ENCODE measurements at places on chromosomes 3 and 15.

DNA sequence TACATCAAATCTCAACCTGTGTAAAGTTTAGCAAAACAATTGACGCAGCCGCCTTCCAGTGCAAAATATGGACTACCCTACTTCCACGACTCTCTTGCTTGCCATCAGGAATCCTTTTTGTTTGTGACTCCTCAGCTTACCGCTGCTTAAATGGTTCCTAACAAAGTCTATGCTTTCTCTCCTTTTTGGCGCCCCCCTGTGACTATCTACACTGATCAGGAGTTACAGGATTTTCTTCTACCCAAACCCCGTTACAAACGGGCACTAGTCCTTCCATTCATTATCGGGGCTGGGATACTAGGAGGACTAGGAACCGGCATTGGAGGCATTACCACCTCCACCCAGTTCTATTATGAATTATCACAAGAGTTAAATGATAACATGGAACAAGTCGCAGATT, 184.0 kb downstream of the IGSF11 start:
- DNase-seq: no peak

DNA sequence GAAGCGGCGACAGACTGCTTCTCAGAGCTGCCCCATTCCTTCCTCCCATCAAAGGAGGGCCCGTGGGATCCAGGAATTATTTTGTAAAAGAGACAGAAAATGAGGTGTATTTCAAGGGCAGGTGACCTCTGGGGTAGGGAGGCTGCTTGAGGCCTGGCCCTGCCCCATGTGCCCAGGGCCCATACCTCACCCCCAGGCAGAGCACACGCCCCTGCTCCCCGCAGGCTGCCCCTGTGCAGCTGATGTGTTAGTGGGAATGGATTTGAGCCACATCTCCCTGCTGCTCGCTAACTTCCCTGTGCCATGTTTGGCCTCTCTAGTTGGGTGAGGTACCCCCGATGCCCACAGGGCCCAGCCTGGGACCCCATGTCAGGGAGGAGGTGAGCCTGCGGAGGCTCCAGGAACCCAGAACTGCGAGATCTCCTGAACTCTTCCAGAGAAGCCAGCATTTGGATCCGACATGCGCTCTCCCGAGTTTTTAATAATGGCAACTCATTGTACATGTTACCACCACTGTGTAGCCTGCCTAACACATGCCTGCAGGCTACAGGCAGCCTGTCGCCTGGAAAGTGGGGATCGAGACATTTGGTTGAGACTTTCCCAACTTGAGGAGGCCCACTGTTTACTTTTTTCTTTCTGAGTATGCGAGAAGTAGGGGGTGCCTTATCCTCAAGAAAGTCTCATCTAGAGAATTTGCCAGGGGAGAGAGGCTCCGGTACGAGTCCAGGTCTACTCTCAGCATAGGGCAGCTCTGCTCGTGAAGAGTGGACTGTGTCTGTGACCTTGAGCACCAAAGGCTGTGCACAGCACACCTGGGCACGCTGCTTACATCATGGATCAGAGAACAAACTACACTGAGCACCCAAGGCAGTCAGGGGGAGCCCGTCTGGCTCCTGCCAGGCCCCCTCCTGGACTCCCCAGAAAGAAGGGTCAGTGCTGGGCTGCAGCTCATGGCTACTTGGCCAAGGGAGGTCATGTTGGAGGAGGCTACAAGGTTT, 36.1 kb downstream of the PCSK6 start:
- no peak for DNase-seq

DNA sequence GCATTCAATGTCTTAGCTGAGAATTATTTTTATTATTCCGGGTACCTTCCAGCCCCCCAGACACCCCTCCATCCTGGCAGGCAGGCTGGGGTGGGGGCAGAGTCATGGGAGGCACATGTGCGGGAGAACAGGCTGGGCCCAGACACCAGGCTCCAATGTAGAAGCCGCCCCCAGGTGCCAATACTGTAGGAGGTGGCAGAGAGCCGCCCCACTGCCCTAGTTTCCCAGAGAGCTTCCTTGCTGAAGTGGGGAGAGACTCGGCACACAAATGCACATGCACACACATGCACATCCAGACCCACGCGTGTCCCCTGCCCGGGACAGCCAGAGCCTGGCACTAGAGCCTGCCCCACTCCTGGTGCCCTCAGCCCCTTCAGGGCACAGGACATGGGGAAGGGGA, 98.4 kb upstream of the LINGO1 start:
- no peak for DNase-seq

- no peak for DNase-seq
These were observed 315.7 kb upstream of the GADL1 start for GRCh38 chr3:31210068-31210645.

- no peak for DNase-seq
These were observed 239.4 kb downstream of the XXYLT1 start for GRCh38 chr3:195031574-195032003.

DNA sequence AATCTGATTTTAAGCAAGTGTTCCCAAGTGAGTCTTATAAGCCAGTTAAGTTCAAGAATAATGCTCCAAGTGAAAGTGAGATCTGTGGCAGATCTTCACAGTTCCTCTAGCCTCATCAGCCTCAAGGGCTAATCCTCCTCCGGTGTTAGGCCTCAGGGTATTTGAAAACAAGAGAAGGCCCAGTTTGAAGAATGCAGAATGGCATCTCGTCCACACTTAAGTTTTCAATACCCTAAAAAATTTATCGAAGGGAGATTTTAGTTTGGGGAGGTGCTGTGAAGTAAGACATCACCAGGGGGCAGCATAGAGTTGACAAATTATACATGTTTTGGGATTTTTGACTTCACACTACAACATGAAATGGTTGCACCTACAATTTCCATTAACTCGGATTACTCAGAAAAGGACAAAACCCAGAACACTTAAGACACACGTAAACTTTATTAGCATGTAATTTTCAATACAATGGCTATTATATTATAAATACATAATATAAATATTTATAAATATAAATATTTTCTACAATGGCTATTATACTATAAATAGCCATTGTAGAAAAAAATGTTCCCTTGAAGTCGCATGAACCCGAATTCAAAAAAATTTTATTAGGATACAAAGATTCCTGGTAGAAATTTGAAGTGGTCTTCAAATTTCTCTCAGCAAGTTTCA, 2.3 kb upstream of the TMEM266 start:
- DNase-seq: peak; percentile 49

DNA sequence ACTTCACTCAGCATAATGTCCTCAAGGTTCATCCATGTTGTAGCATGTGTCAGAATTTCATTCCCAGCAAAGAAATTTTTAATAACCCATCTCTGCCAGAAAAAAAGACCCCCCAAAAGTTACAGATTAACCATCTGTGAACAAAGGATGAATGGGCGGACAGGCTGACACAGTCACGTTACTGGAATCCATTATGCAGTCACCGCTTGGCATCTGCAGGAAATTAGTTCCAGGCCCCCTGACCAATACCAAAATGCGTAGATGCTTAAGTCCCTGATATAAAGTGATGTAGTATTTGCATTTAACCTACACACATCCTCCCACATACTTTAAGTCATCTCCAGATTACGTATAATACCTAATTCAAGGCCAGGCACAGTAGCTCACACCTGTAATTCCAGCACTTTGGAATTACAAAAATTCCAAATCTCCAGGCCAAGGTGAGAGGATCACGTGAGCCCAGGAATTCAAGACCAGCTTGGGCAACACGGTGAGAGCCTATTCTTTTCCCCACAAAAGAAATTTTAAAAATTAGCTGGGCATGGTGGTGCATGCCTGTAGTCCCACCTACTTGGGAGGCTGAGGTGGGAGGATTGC, 1.5 kb upstream of the SLC12A8 start:
- DNase-seq: no peak

DNA sequence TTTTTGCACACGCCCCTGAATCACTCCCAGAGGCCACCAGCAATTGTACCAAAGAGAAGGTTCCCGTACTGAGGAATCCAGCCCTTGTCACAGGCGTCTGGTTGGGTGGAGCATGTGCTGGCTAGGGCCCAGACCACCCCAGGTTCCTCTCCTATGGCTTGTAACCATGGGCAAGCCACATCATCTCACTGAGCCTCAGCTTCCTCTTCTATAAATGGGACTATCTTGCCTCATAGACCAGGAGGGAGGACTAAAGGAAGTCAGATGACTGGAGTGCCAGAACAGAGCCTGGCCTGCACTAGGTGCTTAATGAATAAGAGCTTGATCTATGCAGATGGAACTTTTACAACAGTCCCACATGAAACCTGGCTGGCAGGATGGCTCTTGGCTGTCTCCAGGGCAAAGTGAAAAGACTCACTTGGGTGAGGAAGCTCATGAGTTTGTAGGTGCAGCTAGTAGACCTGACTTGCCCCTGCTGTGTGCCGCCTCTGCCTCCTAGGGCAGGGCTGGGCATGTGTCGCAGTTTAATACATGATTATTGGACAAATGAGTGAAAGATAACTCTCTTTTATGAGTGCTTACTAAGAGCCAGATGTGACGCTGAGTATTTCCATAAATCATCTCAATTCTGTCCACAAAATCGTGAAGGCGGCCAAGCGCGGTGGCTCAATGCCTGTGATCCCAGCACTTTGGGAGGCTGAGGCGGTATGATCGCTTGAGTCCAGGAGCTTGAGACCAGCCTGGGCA, 29.3 kb downstream of the CTSH start:
- DNase-seq: peak; percentile 79

GRCh38 chr3:42780892-42781700, 8.0 kb upstream of the CCDC13 start:
- peak; percentile 80 for DNase-seq

DNA sequence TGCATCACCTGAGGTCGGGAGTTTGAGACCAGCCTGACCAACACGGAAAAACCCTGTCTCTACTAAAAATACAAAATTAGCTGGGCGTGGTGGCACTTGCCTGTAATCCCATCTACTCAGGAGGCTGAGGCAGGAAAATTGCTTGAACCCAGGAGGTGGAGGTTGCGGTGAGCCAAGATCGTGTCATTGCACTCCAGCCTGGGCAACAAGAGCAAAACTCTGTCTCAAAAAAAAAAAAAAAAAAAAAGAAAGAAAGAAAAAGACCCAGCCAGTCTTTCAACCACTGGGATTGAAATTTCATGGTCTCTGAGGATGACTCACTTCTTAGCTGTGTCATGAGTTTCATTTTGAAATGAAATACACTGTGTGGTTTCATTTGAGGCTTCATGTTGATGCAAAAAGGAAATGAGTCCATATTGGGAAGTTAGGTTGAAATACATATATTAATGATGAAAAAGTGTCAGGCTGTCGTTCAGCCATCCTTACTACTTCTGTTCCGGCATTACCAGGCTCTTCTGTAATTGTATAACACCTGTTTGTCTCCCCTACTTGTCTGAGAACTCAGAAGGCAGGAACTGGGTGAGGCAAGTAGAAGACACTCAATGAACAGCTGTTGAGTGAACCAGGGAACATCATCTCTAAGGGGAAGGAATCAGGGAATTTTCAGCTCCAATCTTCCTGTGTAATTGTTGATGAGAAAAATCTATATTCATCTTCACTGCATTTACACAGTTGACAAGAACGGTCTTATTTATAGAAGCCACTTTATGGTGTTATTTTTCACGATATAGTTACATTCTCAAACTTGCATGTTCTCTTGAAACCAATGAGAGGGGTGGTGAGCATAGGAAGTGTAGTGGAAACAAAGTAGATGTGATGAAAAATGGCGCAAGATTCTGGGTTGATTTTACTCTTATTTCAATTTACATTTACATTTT, 87.4 kb downstream of the NFKBIZ start:
- no peak for DNase-seq

DNA sequence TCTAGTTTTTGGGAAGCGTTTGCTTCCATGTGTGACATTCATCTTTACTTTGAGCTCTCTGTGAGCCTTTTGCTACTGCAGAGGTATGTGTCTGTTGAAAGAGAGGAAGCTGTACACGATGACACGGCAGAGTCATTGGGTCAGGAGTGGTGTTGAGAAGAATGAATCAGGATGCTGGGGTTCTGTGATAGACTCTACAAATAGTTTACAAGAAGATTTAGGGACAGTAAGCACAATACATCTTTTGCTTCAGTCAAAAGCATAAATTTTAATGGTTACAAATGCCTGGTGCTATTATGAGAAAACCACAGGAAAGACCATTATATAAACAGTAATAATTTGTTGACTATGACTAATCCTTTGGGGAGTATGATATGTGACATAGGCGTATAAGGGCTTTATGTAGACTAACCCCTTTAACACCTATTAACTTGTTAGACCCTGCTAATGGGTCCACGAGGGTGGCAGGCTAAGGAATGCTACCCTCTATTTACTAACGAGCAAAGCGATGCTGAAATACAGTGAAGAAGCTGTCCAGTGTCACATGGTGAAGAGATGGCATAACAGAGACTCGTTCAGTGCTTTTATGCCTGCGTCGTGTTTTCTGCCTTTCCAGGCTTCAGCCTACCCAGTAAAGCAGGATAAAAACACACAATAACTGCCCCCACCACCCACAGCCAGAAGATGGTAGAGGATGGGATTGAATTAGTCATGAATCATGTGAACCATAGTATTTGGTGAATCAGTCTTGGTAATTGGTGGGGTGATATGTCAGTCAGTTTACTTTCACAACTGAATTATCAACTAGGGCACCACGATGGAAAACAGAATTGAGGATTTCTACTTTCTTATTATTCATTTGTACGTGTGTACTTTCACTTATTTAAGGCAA, 118.8 kb downstream of the LPP start:
- no peak for DNase-seq

DNA sequence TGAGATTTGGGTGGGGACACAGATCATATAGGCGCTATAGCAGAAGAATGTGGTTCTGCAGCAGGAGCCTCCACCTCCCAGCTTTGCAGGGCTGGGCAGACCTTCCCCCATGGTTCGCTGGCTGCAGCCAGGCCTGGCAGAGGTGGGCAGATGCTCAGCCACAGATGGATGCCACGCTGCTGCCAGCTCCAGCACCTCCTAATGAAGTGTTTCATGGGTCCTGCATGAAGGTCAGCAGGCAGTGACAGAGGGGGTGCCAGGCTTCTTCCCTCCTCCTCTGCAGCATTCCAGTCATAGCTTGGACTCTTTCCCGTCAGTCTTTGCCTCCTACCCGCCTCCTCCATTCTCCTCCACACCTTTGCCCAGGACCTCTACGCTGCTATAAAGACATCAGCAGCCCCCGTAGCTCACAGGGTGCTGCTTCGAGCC, 85.9 kb downstream of the SLCO3A1 start:
- DNase-seq: no peak

GRCh38 chr15:28975766-28976179, 90.0 kb downstream of the APBA2 start:
- DNase-seq: no peak

DNA sequence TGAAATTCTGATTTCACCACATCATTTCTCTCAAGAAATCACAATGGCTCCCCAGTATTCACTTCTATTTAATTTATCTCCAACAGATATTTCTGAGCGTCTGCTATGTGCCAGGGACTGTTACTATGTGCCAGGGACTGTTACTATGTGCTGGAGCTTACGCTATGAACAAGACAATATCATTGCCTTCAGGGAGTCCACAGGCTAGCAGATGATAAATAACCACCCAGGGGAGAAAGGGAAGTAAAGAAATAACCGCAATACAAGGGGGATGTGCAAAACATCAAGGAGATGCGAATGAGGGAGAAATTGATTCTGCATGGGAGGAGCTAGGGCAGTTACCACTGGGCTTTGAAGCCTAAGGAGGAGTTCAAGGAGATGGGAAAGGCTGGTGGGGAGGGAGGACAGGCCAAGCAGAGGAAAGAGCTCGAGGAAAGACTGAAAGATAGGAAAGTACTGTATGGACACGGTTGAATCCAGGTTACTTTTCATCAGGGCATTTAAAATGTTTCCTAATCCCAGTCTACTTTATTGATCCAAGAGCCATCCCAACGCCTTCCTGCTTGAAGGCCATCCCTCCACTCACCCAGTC, 2.5 kb downstream of the THSD4 start:
- no peak for DNase-seq

- DNase-seq: no peak
These were observed 436.2 kb upstream of the SUCLG2 start for GRCh38 chr3:68090571-68090970.
